ENCODE measurements at places on chromosomes 4 and X.
A peak's percentile ranks its signal among the peaks of the same experiment; 100 is the strongest.

DNA sequence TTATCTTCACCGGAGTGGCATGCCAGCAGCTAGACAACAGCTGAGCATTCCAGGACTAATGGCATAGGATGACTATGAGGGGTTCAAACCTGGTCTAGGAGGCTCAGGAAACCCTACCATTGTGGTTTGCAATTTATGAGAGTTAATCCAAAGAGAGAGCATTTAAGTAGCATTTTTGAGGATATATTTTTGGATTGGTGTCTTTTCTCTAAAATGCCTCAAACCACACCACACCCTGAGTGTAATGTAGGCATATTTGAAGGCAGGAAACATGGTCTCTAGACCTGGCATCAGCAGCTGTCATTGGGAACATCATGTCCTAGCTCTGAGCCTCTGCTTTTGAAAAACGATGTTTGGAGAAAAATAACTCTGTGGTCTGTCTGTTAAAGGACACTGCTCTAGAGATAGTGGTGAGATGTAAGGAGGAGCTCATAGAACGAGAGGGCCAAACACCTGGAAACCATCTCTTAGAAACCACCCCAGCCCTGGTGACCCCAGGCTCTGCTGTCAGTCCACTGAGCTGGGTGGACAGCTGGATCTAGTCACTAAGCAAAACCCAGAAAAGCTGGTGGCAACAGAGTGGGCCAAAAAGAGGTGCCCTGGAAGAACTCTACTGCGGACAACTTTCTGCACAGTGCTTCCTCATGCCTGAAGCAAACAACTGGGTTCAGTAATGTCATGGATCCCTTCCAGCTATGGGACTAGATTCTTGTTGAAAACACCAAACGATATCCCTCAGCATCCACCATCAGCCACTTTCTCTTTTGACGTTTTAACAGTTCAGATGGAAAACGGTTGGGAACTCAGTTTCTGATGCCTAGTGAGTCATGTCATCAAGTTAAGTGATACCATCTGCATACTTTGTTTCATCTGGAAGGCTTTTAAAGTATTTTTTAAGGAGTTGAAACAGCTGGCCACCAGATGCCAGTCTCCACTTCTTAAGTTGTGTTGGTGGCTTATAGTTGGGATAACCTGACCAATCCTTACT is 100.2 kb upstream of the C1QTNF7 start:
- no peaks in the 10 kb centered on the region for H3K4me1 ChIP-seq
- H3K4me3 ChIP-seq = no peak overlapping the region
- no peak overlapping the region for H3K27ac ChIP-seq
- no peaks in the 10 kb centered on the region for H3K27me3 ChIP-seq

DNA sequence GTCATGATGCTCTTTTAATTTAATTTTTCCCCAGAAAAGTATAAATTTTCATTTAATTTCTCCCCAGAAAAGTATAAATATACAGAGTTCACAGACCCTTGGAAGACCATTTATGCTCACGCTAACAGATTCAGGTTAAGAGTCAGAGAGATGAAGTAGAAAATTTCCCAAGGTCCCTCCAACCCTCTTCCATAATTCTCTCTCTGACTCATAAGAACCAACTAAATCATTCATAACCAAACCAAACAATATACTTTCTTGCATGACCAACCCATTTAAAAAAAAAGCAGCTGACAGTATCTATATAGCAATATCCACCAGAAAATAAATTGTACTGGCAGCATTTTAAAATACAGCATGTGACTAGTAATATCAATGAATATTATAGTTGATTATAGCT is 3.9 kb downstream of the KLHL8 start:
- DNase-seq = no peak
- no peaks in the 10 kb centered on the region for H3K36me3 ChIP-seq
- no peak overlapping the region for H3K27ac ChIP-seq
- H3K4me1 ChIP-seq = peaks cover 37% of the 10 kb centered on the region
- no peaks in the 10 kb centered on the region for H3K27me3 ChIP-seq

DNA sequence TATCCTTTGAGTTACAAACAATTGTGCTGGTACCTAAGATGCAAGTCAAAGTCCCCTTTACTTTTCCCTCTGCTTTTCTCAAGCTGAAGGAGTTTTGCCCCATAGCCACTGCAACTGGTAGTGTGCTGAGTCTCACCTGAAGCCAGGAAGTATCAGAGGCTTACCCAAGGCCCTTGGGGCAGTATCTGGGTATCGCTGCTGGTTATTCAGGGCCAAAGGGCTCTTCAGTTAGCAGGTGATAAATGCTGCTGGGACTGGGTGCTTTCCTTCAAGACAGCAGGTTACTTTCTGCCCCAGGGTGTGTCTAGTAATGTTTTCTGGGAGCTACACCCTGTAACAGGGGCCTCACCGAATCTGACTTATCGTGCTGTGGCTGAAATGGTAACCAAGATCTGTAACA is 90.4 kb upstream of the SLC6A14 start:
- no peaks in the 10 kb centered on the region for H3K27me3 ChIP-seq
- H3K36me3 ChIP-seq = no peaks in the 10 kb centered on the region
- H3K4me1 ChIP-seq = no peaks in the 10 kb centered on the region
- no peak for DNase-seq
- no peak overlapping the region for H3K27ac ChIP-seq
- H3K4me3 ChIP-seq = no peak overlapping the region

DNA sequence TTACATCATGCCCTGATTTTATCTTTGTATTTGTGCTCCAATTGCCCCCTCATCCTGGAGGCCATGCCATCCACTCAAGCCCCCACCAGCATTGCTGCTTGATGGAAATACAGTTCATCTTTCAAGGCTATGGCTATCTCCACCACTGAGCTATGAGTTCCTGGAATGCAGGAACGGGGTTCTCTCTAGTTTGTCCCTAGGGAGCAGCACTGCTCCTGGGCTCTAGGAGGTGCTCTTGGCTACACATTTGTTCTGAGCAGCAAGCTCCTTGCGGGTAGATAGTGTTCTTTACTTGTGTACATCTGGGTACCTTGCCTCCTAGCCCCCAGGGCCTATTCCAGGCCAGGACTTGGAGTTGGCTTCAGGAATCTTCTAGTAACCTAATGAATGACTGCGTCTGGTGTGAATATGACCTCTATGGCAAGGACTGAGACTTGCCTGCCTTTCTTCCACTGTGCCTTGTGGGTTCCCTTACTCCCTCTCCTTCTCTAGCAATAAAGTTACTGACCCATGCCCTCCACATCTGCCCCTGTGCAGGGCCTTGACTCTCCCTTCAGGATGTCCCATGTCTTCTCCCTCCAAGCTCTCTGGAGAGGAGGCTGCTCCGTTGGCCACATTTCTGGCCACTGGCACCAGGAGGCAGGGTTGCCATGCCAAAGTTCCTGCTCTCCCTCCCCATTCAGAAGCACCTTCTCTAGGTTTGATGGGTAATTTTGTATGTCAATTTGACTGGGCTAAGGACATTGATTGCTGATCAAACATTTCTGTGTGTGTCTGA is 7.6 kb downstream of the CITED1 start:
- no peak overlapping the region for H3K27ac ChIP-seq
- H3K36me3 ChIP-seq = no peaks in the 10 kb centered on the region
- peaks cover 95% of the 10 kb centered on the region for H3K27me3 ChIP-seq
- no peak overlapping the region for H3K4me3 ChIP-seq
- no peaks in the 10 kb centered on the region for H3K4me1 ChIP-seq

DNA sequence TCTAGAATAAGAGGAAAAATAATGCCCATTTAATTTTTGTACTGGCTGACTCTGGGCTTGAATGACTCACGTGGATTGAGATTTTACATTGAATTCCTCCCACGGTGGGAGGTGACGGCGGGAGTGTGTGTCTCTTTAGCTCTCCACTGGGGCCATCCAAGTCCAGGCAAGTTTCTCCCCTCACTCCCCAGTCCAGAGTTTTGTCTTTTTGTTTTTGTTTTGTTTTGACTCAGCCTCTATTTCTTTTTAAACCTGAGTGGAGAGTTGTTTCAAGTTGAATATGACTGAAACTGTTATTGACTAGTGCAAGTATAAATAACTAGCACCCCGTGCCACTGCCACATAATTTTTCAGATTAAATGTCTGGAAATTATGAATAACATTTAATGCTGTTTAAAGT is 13.6 kb downstream of the CHST7 start:
- no peak for DNase-seq
- H3K27me3 ChIP-seq = no peaks in the 10 kb centered on the region
- H3K4me3 ChIP-seq = no peak overlapping the region
- no peaks in the 10 kb centered on the region for H3K36me3 ChIP-seq
- H3K27ac ChIP-seq = peak overlapping the region; percentile 75

GRCh38 chr4:149280806-149281205 is 534.8 kb downstream of the IQCM start:
- no peaks in the 10 kb centered on the region for H3K27me3 ChIP-seq
- peak overlapping the region; percentile 22 for H3K27ac ChIP-seq
- H3K36me3 ChIP-seq = no peaks in the 10 kb centered on the region
- H3K4me1 ChIP-seq = no peaks in the 10 kb centered on the region
- H3K4me3 ChIP-seq = no peak overlapping the region

DNA sequence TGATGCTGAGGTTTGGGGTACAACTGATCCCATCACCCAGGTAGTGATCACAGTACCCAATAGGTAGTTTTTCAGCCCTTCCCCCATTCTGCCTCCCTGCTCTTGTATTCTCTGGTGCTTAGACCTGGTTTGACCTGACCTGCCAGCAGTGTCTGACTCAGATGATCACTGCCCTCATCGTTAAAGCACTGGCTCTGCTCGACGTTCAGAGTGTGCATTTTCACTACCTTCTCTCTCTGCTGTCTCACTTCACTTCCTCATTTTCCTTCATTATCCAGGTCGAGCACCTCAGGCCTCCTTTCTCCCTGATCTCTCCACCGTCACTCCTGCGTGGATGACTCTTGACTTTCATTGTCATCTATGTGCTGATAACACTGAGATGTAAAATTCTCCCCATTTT is 83.6 kb downstream of the PARM1 start:
- peaks cover 9% of the 10 kb centered on the region for H3K4me1 ChIP-seq
- H3K27ac ChIP-seq = peak overlapping the region; percentile 66
- no peaks in the 10 kb centered on the region for H3K36me3 ChIP-seq
- no peak for DNase-seq

DNA sequence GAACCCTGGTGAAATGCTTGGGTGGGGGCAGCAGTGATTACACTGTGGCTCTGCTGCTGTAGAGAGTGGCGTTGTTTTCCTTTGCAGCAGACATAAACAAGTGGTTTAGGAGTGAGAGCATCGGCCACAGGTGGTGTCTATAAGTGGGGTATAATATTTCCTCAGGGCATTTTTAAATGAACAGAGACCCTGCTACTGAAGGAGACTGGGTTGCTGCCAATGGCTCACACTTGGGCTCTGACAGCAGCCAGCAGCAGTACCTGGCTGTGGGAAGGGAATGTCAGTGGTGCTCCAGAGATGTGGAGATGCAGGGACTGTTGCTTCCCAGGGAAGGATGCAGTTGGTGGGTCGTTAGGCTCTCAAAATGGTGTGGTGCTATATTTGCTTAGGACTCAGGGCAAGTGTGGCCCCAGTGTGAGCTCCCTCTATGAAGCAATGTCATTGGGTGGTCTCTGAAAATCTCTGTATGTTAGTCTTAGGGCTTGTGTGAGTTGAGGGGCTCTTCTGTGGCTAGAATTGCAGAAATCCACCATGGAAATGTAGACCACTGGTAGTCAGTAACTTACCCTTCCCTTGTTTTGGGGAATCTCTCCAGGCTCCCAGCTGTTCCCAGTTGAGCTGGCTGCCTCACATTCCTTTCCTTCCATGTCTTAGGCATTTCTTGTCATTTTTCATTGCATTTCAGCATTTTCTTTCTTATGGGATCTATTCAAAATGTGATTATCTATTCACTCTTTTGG is 1023.0 kb upstream of the GRID2 start:
- no peaks in the 10 kb centered on the region for H3K27me3 ChIP-seq
- H3K4me3 ChIP-seq = no peak overlapping the region
- no peaks in the 10 kb centered on the region for H3K4me1 ChIP-seq
- no peak overlapping the region for H3K27ac ChIP-seq

DNA sequence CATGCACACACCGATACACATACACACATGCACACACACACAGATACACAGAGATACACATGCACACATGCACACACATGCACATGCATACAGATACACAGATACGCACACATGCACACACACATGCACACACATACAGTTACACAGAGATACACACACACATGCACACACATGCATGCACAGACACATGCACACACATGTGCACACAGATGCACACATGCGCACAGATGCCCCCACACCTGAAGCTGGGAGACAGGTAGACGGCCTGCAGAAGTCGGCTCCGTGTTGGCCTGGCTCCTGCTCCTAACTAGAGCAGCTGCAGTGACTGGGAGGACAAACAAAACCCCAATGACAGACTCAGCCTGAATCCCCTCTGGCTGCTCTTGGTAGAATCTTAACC is 46.8 kb downstream of the PSAPL1 start:
- no peak overlapping the region for H3K4me3 ChIP-seq
- H3K4me1 ChIP-seq = no peaks in the 10 kb centered on the region
- H3K36me3 ChIP-seq = no peaks in the 10 kb centered on the region
- DNase-seq = no peak

DNA sequence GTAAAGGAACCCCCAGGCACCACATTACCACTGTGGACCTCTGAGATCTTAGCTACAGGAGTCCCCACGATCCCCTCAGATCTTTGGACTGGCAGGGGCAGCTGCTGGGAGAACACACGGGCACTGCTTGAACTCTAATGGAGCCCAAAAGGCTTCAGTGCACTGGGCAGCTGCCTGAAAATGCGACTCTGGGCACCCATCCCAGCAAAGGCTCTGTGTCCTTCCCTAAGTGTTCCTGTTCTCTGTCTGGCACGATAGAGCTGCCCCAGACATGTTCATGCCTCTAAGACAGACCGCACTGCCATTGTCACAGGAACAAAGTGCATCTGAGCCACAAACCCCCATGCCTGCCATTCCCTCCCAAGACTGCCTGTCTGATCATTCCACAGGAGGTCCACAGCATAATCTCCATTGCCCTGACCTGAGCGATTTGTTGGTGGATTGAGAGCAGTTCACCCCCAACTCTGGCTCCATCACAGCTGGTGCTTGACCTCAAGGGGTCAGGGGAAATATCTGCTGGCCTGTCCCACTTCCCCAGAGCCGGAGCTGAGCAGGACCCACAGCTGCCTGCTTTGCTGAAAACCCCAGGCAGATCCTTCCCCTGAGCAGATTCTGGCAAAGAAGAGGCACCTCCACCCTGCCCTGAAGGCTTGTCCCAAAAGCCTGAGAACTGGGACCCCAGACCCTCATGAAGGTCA is 436.0 kb upstream of the INTU start:
- H3K27ac ChIP-seq = peak overlapping the region; percentile 29
- DNase-seq = peak; percentile 36
- no peaks in the 10 kb centered on the region for H3K4me1 ChIP-seq
- no peak overlapping the region for H3K4me3 ChIP-seq
- no peaks in the 10 kb centered on the region for H3K27me3 ChIP-seq

DNA sequence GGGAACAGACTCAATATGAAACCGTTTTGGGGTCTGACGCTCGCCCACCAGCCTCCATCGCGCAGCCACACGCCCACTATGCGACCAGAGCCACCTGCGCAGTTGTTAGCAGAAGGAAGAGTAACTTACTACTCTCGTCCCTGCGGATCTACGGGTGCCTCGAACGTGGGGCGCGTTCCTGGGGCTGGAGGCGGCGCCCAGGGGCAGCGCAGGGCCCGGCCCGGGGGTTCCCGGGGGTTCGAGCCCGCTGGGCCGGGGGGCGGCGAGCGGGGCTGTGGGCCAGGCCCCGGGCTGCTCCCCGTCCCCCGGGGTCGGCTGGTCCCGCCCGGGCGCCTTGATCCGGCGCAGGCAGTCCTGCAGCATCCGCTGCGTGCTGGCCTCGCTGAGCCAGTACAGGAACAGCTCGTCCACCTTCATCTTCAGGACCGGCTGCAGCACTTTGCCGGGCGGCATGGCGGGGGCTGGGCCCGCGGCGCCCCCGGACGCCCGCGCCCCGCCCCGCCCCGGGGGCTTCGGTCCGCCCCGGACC is 404 bp downstream of the PPP2R3B start:
- H3K4me3 ChIP-seq = peak overlapping the region; percentile 42
- H3K27me3 ChIP-seq = no peaks in the 10 kb centered on the region
- peaks cover 13% of the 10 kb centered on the region for H3K4me1 ChIP-seq
- H3K27ac ChIP-seq = peak overlapping the region; percentile 96
